Amniotic epithelial cell (primary cell): ENCODE measurements at places on chromosomes 2 and 18.
A peak's percentile ranks its signal among the peaks of the same experiment; 100 is the strongest.

DNA sequence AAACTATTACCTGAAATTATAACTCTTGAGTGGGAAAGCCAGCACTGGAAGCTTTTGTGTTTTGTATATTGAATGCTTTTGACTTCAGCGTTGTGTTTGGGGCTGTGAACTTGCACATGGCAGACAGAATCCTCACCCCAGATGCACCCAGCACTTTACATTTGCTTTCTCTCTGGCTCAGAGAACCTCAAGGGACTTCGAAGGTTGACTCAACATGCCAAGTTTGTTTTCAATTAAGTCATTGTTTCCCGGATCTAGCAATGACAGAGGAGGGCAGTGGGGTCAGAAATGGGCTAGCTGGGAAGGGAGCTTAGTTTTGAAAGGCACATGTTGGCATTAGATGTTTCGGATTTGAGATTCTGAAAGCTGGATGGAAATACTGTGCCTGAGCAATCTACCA is 22.4 kb downstream of the TET3 start:
- no peak for DNase-seq

DNA sequence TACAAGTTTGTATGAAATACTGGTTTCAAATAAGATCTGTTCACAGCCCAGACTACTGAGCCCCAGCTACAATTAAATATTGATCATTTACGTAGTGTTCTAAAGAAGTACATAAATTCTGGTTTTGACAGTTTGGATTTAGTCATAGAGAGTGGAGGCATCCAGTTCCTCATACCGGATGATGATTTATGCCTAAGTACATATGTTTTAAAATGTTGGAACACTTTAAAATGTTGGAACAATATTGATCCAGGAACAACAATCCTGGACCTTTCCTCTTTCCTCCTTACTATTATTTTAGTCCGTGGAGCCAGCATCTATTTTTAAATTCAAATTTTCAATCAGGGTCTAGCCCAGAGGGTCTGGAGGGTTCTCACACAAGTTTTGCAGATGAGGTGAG is 22.8 kb upstream of the TTN start:
- no peak for DNase-seq

GRCh38 chr2:8544786-8545694 is 136.8 kb upstream of the ID2 start:
- DNase-seq, result peak; percentile 85

- DNase-seq, result no peak
Measured at GRCh38 chr18:45081566-45082181, 401.0 kb downstream of the SETBP1 start.

GRCh38 chr2:194819367-194819766 is 837.7 kb upstream of the SLC39A10 start:
- DNase-seq, result no peak

DNA sequence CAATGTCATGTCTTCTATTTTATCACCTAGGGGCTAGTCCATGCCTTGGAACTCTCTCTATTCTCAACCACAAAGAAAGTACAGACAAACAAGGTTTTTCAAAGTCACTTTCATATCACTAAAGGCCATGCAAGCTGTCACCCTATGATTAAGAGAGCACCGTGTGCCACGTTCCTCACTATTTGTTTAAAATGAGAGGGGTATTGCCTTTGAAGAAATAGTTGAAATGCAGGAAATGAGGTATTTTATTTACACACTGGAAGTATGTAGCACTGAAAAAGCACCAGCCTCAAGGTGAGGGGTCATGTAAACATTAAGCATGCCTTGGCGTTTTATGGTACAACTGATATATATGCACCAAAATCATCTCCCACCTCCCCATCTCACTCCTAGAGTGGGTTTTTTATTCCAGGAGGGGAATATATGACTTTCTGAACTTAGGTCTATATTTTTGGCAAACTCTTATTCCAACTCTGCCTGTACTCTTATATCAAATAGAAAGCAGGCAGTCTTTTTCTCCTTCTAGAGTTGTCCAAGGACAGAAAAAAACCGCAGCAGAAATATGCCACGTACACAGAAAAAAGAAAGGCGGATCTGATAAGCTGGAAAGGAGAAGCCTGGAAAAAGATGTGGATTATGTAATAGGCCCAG is 53.5 kb downstream of the VSNL1 start:
- DNase-seq, result peak; percentile 60

- DNase-seq, result peak; percentile 13
Measured at GRCh38 chr2:24449344-24449743, 41.7 kb upstream of the NCOA1 start.

- DNase-seq, result no peak
Measured at GRCh38 chr2:104853534-104854497, at the start of gene POU3F3. POU3F3 (plus strand) TSS chr2:104854115; CDS start chr2:104855511, 1,396 bp downstream.

DNA sequence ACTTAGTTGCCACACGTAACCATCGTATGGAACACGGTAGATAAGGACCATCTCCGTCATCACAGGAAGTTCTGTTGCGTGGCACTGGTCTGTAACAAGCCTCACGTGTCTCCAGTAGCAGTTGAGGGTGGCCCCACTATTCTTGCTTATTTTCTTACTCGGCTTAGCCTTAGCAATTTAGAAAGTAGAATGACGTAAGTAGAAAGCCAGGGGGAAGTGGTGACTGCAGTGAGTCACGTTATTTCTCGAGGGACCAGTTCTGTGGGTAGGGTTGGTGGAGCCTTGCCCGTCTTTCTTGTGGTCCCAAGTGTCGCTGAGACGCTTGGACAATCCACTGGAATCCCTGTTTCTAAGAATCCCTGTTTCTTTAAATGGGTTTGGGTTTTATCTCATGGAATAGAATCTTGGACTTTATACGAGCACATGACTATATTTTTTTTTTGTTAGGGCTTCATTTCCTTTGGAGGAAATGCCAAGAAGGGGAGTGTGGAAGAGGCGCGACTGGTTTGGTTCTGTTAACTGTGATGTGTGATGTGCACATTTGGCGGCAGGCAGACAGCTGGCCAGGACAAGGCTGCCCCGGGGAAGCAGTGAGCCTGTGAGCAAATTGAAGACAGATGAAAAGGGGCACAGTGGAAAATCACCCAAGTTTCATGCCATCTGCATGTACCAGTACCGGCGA is 96.2 kb downstream of the CABLES1 start:
- DNase-seq, result peak; percentile 80

DNA sequence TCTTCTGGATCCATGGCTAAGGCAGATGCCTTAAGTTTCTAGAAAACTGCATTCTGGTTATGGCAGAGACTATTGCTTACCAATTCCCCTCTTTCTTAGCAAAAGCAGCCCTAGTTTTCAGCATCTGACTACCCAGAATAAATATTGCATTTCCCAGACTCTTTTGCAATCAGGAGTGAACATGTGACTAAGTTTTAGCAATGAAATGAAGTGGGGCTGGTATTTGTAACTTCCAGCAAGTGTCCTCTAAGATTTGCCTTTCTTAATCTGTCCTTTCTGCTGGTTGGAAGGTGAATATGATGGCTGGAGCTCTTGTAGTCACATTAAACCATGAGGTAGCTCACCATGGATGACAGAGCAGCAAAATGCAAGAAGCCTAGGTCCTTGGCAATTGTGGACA is 132.9 kb upstream of the PKDCC start:
- DNase-seq, result peak; percentile 73

DNA sequence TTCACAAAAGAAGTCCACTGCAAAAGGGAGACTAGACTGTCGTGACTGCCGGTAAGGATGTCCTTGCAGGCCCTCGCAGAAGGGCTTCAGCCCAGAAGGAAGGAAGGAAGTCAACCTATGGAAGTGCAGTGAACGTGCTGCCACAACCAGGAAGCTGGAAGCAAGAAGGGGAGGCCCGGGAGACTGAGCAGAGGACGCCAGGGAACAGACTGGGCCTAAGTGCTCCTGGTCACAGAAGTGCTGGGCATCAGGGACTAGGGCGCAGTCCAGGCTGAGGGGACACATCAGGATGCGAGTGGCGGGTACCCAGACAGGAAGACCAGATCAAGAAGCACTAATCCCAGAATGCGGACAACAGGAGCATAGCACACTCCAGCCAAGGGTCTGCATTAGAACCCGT is 78.8 kb downstream of the PIEZO2 start:
- no peak for DNase-seq

DNA sequence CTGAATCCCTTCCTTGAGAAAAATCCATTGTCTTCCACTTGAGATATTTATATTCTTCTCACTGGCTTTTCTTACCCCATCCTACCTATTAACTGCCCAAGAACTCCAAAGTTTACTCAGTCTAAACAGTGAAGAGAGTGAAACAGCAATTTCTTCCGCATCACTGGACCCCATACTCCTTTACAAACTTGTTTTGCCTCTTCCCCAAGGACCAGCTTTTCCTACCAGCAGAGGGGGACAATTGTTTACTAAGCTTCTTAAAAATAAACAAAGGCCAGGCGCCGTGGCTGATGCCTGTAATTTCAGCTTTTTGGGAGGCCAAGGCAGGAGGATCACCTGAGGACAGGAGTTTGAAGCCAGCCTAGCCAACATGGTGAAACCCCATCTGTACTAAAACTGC is 52.0 kb downstream of the LRATD1 start:
- no peak for DNase-seq

DNA sequence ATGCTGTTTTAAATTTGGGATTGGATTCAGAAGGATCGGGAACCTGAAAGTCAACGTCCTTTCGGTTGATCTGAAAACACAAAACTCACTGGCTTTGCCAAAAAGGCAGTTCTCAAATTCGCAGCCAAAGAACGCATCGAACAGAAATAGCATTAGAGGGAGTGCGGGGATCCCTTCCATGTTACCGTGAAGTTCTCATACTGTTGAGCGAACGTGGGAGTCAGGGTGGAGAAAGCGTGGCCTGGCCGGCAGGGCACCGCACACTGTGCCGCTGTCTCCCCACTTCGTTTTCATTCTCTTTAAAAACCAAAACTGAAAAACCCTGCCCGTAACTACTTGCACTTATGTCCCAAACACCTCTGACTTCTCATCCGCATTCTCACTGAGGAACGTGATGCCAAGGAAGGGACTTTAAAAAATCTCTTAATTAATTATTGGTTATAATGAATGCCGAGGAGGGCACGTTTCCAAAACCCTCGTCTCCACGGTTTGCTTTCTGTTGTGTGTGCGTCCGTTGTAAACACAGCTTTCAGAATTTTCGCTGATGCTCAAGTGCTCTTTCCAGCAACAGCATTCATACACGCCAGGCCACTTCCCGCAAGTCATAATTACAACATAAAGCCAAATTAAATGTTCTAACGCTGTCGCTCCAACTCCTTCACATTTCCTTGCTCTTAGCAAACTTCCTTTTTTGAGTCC is 60.9 kb upstream of the TWIST2 start:
- no peak for DNase-seq

GRCh38 chr2:217929757-217930707 is 72.8 kb downstream of the TNS1 start:
- peak; percentile 68 for DNase-seq

DNA sequence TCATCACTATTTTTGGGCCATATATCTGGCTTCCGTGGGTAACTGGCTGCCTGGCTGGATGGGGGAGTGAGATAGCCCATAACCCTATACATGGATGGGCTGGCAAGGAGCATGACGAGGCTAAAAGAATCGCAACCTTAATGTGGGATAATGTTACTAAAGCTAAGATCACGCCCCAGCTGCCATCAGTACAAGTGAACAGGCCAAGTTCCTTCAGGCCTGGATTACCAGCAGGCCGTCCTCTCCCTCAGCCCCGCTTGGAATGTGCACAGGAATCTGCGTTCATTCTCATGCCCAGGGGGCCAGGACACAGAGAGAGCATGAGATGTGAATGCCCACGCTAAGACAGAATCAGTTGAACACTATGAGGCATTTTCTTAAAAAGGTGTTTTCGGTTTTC is 34.7 kb downstream of the RMC1 start:
- DNase-seq, result peak; percentile 88
